Head of caudate nucleus (tissue), 42 donors: ENCODE measurements at places on chromosomes 6 and 20.

DNA sequence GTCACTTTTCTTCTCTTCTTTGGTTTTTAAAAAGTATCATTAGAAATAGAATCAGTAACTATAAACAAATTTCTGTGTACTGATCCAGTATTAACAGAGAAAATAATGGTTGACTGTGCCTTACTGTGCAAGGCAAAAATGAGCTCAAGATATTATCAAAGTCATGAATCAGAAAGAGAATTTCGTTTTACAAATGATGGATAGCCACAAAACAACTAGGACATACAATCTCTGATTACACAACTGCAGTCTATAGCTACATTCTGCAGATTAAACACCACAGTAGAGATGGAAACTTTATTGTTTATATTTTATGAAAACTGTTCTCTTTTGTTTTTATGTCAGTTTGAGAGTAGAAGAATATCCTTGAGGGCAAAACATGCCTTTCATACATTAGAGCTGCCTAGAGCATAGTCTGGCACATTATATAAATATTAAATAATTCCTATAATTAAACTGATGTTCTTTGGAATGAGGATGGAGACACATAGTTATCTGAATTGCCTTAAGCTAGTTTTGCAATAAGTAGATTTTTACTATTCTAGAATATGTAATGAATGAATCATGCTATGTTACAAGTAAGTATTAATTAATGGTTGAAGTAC lies 333.1 kb downstream of the LAMA2 start:
- DNase-seq: no peak

DNA sequence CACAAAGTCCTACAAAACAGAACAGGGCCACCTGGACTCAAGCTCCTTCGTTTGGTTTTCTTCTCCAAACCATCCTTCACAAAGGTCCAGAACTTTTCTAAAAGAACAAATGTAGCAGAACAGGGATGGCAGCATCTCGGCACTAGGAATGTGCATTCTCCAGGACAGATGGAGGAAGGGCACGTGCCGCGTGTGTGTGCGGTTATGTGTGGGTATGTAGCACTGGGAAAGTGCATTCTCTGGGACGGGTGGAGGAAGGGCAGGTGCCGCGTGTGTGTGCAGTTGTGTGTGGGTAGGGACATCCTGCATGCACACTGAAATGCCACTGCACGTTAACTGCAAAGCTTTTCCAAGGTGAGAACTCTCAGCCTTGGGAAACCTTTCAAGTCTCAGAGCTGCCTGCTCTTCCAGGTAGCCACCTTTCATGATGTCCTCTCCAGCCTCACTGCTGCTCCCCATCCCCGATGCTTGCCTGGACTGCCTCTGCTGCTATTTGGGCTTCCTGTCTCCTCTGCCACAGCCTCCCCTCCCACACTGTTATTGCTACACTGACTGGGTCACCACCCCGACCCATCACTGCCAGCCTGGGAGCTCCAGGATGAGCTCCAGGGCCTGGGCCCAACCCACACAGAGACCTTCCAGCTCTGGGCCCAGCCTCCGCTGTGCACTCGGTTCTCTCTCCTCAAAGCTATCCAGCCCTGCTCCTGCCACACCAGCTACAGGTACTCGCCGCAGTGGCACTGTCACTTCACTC lies 47.6 kb downstream of the EZR start:
- DNase-seq: no peak

- DNase-seq: no peak
These were observed 8.9 kb downstream of the FITM2 start for GRCh38 chr20:44302026-44302669.

DNA sequence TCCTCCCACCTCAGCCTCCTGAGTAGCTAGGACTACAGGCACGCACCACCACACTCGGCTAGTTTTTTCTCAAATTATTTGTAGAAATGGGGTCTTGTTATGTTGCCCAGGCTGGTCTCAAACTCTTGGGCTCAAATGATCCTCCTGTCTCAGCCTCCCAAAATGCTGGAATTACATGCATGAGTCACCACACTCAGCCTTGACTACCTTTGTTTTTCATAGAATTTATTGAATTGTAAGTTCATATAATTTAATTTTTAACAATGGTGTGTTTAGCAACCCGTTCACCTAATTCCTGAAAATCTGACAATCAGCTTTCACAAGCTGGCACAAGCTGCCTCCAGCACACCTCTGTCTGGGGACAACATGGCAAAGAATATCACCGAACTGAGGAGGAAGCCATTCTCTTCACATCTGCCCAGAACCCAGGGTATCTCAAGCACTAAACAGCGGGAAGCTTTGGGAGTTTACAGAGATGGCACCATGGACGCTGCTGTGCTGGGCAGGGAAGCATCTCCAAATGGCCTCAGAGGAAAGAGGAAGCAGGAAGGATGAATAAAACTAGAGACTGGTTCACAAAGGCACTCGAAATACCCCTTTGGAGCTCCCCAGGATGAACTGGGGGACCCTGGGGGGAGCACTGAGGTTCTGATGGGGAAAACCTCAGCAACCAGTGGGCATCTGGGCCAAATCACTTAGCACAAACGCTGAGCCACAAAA lies 2.9 kb downstream of the RIPOR3 start:
- no peak for DNase-seq

DNA sequence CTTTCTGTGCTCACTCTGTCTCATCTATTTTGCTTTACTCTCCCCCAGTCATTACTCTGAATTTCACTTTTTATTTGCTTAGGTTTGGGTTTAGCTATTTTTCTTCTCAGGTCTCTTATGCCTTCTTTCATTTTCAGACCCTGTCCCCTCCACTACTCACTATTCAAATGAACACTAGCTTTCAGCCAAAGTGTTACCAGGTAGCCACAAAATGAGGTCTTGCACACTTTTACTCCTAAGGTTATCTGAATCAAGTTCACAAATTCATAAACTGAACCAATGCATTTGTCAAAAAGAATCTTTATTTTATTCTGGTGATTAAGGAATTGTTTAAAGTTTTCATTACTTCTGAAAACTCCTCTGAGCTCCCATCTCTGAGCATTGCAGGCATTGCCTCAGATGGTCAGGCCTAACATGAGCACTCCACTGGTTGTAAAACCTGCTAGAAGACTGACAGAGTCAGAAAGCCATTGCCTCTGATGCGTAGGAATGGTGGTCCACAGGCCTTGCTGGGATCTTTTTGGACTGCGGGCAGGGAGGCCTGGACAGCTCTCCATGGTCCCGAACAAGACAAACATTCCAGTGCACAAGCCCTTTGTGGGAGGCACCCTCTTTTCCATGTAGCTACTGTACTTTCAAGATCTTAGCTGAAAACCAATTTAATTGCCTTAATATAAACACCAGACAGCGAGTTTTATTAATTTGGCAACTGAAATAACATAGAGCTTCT lies 48.5 kb downstream of the FYN start:
- DNase-seq: no peak

DNA sequence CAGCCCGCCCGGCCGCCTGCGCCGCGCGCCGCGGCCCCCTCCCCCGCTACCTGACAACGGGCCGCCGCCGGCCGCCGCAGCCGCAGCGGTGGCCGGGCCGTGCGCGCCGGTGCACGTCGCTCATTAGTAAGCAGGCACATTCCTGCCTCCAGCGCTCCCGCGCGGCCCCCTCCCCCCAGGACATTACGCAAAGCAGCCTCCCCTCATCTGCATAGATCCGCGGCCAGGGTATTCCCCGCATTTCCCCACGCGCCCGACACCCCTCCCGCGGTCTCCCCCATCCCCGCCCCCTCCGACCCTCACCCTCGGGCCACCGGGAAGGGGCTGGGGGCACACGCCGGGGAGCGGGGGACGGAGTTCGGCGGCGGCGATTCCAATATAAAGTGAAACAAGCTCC lies at the start of gene HIVEP2:
TSS of gene HIVEP2 (minus strand) at position 128 of the 397 bp plus-strand sequence. CDS start 170,438 bp downstream, outside the sequence.
- DNase-seq: peak; percentile 86

DNA sequence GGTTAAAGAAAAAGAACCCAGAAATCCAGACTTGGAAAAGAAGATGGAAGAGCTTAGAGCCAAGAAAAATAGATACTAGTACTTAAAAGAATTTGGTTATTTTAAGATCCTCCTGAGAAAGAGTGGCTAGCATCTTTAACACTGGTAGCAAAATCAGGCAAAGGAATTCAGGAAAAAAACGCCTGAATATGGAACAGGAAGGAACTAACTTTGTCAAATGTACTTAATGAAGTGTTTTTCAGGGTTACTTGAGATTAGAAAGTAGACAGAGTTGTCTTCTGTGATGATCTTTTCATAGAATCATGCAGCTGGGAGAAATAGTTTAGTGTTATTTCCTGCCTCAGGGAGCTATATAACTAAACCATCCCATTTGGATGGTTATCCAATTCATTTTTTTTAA lies 50.8 kb upstream of the SASH1 start:
- DNase-seq: no peak

GRCh38 chr6:147337921-147338320 lies 133.7 kb downstream of the STXBP5 start:
- DNase-seq: no peak

GRCh38 chr6:129565811-129566210 lies 144.2 kb downstream of the ARHGAP18 start:
- DNase-seq: no peak

DNA sequence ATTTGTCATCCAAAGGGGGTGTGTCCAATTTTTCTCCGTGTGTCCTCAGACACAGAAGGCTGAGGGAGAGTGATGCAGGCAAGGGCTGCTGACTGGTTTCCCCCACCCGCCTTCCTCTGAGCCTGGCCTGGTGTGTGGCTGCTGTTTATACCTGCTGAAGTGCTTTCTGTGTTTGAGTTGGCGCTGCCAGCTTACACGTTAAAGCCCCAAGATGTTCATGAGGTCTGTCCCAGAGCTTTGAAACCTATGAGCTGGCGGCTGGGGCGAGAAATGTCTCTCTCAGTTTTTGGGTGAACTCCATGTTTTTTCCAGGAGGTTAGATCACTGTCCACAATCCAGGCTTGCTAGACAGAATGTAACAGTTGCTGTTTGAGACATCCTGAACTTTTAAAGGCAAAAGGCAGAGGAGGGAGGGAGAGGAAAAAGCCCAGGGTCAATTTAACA lies 69.0 kb upstream of the CCN2 start:
- no peak for DNase-seq

GRCh38 chr20:32339116-32339515 lies 19.0 kb upstream of the ASXL1 start:
- DNase-seq: no peak

GRCh38 chr20:61135266-61135665 lies 116.8 kb upstream of the CDH4 start:
- DNase-seq: no peak

DNA sequence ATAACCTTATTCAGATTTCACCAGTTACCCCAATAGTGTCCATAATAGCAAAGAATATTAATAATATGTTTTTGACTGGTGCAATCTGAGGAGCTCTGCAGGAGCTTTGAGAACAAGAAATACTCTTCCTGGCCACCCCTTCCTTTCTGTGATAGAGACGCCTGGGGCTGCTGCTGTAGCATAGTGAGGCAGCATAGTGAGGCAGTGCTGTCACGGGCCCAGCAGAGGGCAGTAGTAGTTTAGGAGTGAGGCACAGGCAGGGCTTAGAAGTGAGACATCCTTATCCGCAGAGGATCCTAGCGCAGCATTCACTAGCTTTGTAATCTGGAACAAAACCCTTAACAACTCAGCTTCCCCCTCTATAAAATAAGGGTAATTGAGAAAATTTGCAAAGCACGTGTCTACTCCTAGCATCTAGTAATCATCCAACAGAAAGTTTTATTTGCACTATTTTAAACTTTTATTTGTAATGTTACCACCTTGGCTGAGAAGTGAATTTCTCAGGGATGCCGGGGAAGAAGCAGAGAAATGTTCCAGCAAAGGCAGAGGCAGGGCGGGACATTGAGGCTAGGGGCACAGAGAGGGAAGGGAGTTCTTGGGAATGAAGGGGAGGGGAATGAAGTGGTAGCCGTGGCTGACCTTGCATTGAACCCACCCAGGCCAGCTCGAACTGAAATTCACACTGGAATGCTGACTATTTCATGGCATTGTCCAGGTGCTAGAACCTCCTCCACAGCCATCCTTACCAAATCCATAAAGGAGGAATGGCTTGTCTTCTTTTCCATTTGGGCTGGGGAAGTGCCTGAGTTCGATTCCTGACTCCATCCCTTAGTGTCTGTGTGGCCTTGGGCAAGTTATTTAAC lies 78.8 kb downstream of the CDS2 start:
- DNase-seq: peak; percentile 85

DNA sequence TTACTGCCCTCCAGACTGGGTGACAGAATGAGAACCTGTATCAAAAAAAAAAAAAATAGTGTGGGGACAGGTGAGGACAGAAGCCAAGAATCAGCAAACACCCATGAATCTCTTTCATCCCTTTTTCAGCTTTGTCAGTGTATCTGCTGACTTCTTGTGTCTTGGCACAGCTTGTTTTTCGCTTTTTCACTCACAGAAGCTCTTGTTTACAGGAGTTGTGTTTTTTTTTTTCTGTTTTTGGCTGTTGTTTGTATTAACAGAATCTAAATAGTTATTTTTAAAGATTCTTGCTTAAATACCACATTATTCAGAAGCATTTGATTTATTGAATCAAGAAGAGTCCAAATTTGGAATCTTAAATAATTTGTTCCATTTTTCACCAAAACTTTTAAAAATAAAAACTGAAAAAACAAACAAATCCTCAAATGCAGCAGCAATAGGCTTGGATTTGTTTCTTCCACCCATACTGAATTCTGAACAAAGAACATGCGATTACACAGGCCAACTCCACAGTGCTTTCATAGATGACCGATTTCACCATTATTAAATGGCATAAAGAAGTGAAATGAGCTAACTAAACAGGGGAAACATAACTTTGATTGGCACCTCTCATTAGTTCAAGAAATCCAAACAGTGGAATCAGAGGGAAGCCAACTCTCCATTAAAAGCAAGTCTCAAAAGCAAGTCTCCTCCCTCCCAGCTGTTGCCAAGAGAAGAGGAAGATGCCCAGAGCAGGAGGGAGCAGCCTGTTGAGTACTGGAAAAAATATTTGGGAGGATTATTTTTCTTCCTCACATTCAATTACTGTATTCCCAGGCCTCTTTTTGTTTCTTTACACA lies 27.2 kb upstream of the GPR63 start:
- no peak for DNase-seq

- no peak for DNase-seq
These were observed 33.3 kb upstream of the TXLNB start for GRCh38 chr6:139325125-139325524.

- DNase-seq: no peak
These were observed 77.5 kb downstream of the GINS1 start for GRCh38 chr20:25484911-25485511.

- no peak for DNase-seq
These were observed 32.3 kb upstream of the KIFC1 start for GRCh38 chr6:33359331-33359730.
